Inflammatory macrophage treated with lipopolysaccharide for 1 hour (primary cell): ENCODE measurements at places on chromosomes 3 and 15.

- DNase-seq, result no peak
Observed at GRCh38 chr3:19446687-19447086, 298.4 kb downstream of the KCNH8 start.

DNA sequence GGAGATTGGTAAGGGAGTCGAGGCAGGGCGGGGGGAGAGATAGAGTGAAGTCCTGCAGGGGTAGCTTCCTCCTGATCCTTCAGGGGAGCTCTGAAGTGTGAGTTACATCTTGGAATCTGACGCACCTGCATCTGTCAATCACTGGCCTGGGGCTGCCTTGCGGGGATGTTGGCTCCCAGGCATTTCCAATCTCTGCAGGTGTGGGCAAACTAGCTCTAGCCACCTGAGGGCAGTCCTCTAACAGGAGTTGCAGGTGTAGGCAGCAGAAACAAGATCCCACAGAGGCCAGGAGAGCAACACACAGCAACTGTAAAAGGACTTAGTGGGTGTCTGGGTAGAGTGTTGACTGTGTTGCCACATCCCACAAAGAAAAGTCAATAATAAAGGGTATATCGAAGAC, 63.6 kb downstream of the ZNF621 start:
- DNase-seq, result no peak

DNA sequence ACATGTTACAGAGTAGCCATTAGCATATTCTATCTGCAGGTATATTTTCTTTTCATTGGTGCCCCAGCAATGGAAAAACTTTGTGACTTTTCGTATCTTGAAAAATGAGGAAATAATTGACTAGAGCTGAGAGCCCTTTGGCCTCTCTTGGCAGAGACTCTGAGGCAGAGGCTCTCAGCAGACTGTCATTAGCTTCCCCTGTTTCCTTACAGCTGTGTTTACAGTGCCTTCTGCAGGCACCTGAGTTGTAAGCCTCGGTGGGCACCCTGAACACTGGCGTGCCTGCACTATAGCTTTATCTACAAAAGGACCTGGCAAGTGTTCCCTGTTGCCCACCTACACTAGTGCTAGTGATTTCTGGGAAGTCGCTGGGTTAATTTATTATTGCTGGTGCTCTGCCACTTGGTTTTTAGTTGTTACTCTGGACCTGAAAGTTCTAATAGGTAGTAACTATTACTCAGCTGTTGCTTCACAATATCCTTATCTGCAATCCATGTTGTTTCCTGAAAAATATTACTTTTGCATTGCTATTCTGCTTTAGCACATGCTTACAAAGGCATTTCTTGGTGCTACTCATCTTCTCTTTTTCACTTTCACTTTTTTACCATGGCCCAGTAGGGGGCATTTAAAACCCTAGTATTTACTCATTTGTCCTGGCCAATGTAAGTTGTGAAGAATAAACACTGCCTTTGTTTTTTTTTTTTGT, 7.8 kb upstream of the GPR171 start:
- DNase-seq, result peak; percentile 51

- DNase-seq, result peak; percentile 20
Observed at GRCh38 chr3:48429317-48429959, 448 bp downstream of the PLXNB1 start.

DNA sequence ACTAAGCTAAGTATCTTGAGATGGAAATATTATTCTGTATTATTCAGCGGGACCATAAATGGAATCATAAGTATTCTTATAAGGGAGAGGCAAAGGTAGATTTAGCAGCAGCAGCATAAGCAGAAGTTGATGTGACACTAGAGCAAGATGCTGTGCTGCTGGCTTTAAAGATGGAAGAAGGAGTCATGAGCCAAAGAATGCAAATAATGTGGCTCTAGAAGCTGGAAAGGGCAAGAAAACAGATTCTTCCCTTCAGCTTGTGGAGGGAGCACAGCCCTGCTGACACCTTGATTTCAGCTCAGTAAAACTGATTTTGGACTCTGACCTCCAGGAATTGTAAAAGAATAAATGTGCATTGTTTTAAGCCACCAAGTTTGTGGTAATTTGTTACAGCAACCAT, 144.2 kb upstream of the ANKRD28 start:
- no peak for DNase-seq

DNA sequence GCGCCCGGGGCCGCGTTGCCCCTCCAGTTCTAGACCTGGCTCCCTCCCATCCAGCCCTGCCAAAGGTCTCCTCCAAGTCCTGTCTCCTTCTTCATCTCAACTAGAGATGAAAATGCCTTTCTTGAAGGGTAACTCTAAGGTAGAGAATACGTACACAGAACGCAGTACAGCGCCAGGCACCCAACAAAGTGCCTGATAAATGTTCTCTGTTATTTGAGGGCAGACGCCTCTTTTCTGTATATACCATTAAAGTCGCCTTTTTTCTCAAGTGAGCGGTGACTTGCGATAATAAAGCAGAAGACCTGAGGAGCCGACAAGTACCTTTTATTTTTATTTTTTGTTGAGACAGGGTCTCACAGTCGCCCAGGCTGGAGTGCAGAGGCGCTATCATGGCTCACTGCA, 809 bp downstream of the CRTAP start:
- DNase-seq, result no peak

GRCh38 chr15:81388436-81388770, 14.4 kb upstream of the TMC3 start:
- DNase-seq, result no peak

GRCh38 chr15:56699743-56700142, 33.6 kb downstream of the ZNF280D start:
- no peak for DNase-seq

DNA sequence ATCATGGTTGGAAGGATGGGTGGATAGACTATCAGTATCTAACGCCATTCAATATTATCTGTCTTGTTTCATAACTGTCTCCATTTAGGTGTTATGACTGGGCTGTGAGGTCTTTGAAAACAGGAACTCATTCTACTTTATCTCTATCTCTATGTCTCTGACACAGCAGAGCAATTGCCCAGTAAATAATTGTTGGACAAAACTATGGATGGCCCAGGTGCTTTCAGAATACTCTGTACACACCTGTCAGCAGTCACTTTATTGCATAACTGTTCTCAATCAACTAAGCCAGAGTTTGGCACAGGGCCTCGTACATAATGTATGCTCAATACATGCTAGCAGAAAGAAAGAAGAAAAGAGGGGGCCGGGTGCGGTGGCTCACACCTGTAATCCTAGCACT, 210.3 kb downstream of the OPA1 start:
- DNase-seq, result no peak

DNA sequence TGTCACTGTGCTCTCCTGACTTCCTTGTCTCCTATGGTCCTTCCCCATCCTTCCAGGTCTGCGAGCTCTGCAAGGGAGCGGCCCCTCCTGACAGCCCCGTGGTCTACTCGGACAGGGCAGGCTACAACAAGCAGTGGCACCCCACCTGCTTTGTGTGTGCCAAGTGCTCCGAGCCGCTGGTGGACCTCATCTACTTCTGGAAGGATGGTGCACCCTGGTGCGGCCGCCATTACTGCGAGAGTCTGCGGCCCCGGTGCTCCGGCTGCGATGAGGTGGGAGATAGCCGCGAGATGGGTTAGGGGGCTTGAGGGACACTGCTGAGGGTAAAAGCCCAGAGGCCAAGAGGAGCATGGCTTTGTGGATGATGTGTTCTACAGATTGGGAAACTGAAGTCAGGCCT, 63.8 kb downstream of the LMCD1 start:
- no peak for DNase-seq

DNA sequence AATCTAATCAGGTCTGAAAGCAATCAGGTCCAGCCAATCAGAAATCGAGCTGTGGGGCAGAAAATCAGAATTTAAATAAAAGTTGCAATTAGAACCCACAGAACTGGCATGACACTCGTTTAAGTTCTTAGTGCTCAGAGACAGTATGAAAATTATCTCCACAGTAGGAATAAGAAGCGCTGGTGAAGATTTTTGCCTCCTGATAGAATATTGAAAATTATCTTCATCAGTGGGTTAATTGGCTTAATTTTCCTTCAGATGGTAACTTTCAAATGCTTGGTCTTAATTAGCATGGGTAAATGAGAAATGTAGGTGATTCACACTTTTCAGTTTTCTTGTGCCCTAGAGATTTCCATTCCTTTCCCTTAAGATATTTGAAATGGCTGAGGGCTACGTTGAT, 109.1 kb upstream of the MDFIC2 start:
- no peak for DNase-seq
